Left renal pelvis (tissue), 4 donors: ENCODE measurements at places on chromosomes 13 and 19.

GRCh38 chr13:59747529-59747928 is 416.2 kb downstream of the DIAPH3 start:
- DNase-seq: no peak

- DNase-seq: no peak
Observed at GRCh38 chr13:89602655-89603054, 1744.8 kb upstream of the MIR17HG start.

GRCh38 chr19:40811478-40812341 is 12.7 kb downstream of the EGLN2 start:
- DNase-seq: no peak

- DNase-seq: no peak
Observed at GRCh38 chr13:95100525-95101433, 200.5 kb downstream of the ABCC4 start.

GRCh38 chr19:3720349-3720917 is 12.2 kb downstream of the TJP3 start:
- DNase-seq: no peak

GRCh38 chr13:97826421-97827012 is 127.0 kb upstream of the IPO5 start:
- DNase-seq: no peak

DNA sequence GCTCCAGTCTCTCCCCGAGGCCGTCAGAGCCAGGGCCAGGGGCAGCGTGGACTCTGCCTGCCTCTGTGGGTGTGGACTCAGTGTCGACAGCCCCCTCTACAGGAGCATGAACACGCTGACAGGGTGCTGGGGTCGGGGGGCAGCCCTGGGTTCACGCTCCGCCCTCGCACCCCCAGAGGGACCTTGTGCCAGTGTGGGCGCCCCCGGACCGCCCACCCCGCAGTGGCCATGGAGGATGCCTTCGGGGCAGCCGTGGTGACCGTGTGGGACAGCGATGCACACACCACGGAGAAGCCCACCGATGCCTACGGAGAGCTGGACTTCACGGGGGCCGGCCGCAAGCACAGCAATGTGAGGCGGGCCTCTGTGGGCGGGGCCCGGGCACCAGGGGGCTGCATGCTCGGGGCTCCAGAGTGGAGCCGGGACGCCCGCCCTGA is 8.3 kb downstream of the TRPM4 start:
- DNase-seq: no peak

GRCh38 chr19:33375837-33376159 is 2.3 kb downstream of the CEBPG start:
- no peak for DNase-seq

DNA sequence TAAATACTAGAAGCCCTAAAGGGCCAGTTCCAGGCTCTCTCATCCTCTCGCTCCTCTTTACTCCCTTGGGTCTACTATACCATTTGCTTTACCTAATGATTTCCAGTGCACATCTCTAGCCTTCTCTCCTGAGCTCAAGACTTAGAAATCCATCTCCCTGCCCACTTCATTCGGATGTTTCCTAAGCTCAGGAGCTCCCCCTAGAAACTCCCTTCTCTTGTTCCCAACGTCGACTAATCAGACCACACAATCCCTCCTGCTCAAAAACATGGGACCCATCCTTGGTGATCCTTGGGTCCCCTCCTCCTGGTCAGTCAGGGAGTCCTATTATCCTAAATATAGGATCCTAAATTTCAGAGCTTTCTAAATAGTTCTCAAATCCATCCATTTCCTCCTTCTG is 21.1 kb upstream of the STK24 start:
- DNase-seq: no peak
